ENCODE measurements at places on chromosomes 16 and 17.

- no peak for DNase-seq
Measured at GRCh38 chr16:14458576-14458975, 171.5 kb downstream of the PARN start.

GRCh38 chr16:7470344-7470743 is 137.7 kb downstream of the RBFOX1 start:
- no peak for DNase-seq

- DNase-seq: no peak
Measured at GRCh38 chr17:50540560-50541401, 6.2 kb upstream of the SPATA20 start.

DNA sequence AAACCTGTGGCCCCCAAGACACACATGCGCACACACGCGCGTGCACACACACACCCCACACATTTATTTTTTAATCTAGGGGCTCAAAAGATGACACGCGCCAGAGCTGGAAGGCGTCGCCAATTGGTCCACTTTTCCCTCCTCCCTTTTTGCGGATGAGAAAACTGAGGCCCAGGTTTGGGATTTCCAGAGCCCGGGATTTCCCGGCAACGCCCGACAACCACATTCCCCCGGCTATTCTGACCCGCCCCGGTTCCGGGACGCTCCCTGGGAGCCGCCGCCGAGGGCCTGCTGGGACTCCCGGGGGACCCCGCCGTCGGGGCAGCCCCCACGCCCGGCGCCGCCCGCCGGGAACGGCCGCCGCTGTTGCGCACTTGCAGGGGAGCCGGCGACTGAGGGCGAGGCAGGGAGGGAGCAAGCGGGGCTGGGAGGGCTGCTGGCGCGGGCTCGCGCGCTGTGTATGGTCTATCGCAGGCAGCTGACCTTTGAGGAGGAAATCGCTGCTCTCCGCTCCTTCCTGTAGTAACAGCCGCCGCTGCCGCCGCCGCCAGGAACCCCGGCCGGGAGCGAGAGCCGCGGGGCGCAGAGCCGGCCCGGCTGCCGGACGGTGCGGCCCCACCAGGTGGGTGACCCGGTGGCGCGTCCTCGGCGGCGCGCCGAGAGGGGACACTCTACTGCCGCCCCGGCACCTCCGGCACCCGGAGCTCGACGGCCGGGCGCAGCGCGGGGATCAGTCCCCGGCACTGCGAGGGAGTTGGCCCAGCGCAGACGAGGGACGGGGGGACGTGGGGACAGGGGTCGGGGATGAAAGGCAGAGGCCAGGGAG is at the start of gene STAT5A:
Gene STAT5A (plus strand): TSS at position 522 of the 826 bp plus-strand sequence. CDS start 914 bp downstream, outside the sequence.
- DNase-seq: peak; percentile 71

GRCh38 chr16:55839115-55839514 is 6.2 kb upstream of the CES1 start:
- no peak for DNase-seq

GRCh38 chr16:5216441-5217080 is 119.0 kb upstream of the EEF2KMT start:
- no peak for DNase-seq

GRCh38 chr17:18258356-18259038 is at the start of gene FLII:
Gene FLII (minus strand): TSS chr17:18258738. CDS start chr17:18258690, 48 bp downstream.
- no peak for DNase-seq

GRCh38 chr16:16015849-16016248 is 66.4 kb downstream of the ABCC1 start:
- no peak for DNase-seq

DNA sequence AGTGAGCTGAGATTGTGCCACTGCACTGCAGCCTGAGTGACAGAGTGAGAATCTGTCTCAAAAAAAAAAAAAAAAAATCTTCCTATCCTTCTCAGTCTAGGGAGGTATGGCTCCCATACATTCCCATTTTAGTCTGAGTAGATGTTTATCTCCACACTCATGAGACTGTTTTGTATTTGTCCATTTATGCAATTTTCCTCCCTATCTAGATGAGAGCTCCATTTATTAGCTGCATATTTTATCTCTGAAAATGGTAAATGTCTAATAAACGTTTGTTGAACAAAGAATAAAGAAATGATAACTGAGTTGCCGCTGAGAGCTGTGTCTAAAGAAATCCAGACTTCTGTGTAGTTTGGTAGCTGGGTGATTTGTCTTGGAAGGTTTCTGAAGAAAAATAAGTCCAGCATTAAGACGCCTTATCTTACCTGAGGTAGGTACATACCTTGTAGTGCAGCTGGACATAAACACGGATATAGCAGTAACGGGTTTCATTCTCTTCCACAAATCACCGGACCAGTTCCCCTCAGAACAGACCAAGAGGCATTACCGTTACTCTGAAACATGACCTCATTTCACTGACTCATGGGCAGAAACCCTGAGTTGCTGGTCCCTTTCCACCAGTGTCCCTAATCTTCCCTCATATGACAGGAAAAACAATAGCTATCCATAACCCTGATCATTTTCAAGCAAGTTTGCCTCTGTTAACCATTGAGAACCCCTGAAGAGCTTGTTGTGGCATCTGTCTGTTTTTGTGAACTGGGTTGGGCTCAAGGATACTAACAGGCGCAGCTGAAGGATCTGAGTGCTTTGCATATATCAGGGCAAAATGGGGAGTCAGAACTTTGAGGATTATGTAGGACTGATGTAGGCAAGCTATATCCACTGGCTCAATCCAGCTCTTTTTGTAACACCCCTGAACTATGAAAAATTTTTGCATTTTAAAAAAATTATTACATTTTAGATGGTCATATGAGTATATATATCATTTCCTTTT is 177.4 kb upstream of the XYLT1 start:
- no peak for DNase-seq

DNA sequence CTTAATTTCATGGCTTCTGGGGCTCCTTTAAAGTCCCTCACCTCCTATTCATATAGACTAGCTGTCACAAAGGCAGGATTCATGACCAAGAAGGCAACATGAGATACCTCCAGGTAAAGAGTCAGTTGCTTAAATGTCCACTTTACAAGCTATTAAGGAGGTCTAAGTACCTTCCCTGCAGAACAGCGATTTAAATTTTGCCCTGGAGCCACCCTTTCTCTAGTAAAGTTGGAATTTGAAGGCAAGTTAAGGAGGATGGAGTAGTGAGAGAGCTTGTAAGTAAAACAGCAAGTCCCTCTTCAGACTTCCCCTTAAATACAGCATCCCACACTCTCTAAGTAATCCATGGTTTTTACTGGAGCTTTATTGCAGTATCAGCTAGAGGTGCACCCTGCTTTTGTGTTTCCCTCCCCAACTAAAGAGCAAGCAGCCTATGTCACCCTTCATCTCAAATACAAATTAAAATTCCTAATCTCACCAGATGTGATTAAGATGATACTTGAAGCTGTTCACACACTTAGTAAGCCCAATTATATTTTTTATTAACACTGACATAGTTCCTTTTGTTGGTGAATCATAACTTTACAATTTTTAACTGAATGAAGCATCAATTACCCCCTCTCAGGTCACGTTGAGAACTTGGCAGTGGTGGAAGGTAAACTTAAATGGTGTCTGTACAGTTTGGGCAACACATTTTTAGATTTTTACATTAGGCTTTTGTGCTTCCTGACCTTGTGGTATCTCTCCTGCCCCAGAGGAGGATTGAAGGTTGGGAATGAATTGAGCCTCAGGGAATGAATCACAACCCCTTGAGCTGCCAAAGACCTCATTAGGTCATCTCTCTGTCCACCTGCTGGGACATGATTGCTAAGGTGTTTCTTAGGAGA is 108.9 kb downstream of the TANGO6 start:
- no peak for DNase-seq

DNA sequence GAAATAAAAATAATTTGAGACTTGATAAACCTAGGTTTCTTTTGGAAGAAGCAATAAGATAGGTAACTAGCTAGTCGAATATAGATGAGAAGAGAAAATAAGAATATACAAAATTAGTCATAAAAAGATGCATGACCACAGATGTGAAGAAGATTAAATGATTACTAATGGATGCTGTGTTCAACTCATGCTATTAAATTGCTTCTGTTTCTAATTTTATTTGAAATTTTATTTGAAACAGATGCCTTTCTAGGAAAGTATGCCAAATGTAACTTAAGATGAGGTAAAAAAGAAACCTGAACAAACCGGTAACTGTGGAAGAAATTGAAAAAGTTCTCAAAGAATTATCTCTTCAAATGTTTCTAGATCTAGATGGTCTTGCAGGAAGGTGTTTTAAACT is 91.6 kb downstream of the OR1D5 start:
- DNase-seq: no peak

DNA sequence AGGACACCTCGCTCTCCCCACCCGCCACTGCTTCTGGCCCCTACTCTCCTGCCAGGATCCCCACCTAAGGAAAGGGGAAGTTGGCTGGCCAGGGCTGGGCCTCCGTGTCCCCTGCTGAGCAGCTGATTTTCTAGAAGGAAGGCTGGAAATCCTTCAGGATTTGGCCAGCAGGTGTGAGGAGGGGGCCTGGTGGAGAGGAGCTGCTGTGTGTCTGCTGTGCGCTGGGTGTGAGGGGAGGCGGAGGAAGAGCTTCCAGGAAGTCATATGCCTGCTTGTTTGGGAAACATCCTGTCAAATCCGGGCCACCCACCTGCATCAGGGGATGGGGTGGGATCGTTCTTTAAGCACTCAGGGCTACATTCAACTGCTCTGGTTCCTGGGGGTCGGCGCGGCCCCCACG is 28.6 kb downstream of the TPSG1 start:
- DNase-seq: no peak

DNA sequence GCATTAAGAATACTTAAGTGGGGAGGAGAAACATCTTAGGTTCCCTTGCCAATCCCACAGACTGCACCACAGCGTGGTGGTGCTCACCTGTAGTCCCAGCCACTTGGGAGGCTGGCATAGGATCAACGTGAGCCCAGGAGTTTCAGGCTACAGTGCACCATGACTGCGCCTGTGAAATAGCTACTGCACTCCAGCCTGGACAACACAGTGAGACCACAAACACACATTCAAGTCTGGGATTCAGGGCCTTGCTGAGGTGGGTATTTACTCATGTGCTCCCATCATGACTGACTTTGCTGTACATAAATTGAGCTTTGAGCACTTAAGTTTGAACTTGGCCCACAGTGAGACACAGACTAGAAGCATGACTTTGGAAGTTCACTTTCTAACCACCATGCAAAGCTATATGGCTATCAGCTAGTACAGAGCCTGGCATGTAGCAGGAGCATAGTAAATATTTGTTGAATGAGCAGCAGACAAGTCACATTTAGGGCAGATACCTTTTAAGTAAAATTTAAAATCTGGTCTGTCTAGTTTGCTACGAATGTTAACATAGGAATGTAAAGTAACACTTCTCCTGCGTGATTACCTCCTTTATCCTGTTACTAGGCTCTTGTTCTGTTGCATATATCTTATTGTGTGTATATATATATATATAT is 33.5 kb downstream of the CEP95 start:
- DNase-seq: no peak

- DNase-seq: no peak
Measured at GRCh38 chr17:74610108-74610507, 13.4 kb downstream of the CD300E start.

DNA sequence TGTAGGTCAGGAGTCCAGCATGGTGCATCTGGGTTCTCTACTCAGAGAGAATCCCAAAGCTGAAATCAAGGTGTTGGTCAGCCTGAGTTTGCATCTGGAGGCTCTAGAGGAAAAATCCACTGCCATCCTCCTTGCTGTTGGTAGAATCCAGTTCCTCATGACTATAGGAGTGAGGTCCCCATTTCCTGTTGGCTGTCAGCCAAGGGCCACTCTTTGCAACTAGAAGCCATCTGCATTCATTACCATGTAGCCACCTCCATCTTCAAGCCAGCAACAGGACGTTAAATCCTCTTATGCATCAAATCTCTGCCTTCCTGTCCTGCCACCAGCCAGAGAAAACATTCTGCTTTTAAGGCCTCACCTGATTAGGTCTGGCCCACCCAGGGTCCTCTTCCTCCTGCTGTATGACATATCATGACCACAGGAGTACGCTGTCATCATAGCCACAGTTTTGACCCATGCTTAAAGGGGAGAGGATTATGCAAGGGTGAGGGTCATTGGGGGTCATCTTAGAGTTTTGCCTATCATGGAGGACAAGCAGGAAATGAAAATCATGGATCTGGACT is 40.5 kb downstream of the DNAH9 start:
- no peak for DNase-seq

- no peak for DNase-seq
Measured at GRCh38 chr16:89971495-89972243, 23.1 kb downstream of the DEF8 start.

DNA sequence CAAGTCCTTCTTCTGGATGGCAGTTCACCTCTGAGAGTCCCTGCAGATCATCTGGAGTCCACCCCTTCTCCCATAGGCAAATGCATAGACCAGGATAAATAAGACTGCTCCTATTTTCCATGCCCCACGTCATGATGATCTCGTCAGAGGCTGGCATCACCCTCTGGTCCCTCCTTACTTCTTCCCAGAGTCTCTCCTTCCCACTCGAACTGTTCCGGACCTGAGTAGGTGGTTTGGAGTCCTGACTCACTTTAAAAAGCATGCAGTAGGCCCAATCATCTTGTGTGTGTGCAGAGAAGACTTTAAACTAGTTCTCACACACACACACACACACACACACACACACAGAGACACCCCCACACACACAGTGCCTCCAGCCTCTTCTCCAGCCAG is 72.0 kb downstream of the SOX9 start:
- DNase-seq: no peak

GRCh38 chr17:8927395-8927794 is 38.1 kb downstream of the PIK3R5 start:
- no peak for DNase-seq

DNA sequence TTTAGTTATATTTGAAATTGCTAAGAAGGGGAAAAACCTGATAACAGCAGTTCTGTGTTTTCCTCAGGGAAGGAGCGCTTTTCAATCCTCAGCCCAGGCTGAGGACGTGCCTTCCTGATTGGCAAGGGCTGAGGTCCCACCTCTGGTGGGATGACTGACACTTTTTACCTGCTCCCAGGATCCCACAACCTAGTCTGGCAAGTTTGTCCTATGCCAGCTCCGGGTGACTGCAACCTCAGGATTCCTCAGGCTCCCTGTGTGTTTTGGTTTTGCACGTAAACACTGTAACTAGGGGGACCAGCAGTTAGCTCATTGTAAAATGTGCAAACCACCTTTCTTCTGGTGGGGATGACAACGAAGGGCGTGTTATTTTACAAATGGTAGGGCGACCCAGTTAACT is 7.5 kb downstream of the MARCHF10 start:
- peak; percentile 20 for DNase-seq

All from NCI-H2029 (cell line).